ENCODE measurements at places on chromosomes 5 and 9. TPM values are rescaled to one million over a fixed set of nuclear protein-coding genes. Genes with fewer than 3 reads are reported as not detected.
A peak's percentile ranks its signal among the peaks of the same experiment; 100 is the strongest.

DNA sequence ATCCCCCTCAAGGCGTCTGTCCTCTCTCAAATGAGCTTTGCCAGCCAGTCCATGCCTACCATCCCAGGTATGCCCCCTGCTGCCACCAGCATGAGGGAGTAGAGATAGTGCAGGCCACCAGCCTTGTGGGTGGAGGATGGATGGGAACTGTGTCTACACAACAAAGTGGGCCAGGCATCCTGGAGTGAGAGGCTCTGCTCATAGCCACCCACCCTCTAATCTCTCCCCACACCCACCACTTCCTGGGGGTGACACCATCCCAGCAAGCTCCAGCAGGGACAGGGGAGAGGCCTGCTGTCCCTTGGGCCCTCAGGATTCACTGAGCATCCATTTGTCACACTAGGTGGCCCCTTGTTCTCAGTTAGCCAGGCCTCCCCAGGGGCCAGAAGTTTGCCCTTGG, 25.5 kb upstream of the FOXI1 start:
- no peak for DNase-seq

DNA sequence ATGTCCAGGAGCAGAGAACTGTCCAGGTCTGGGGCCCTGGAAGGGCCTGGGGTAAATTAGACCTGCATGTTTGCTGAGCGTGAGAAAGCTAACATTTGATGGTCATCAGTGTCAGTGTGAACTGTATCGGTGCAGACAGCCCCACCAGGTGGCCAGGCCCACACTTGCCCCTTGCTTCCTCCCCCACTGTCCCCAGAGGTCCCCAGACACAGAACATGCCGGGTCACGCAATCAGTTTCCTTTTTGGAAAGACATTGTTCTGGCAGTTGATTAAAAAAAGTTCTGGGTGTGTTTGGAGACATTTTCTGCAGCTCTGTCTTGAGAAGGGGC, 1.5 kb downstream of the NKD2 start:
- no peak for DNase-seq

DNA sequence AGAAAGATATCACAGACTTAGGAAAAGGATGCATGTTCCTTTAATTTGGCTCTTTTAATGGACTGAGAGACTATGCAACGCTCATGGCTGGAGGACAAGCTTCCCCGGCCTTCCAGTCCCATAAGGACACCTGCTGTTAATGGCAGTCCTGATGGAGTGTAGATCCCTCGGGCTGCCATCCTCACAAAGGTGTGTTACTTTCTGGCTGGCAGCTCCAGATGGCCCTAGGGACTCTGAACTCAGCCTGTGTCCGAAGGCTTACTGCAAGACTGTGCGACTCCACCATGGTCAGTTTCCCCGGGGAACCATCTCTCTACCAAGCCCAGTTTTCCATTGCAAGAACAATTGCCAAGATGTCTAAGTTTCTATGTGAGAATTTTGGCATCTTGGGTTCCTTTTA, 25.5 kb upstream of the KCNIP1 start:
- no peak for DNase-seq

- DNase-seq = no peak
Observed at GRCh38 chr5:83343299-83343698, 128.2 kb upstream of the VCAN start.

Gene APBA1
- total RNA-seq = 7.8 TPM

DNA sequence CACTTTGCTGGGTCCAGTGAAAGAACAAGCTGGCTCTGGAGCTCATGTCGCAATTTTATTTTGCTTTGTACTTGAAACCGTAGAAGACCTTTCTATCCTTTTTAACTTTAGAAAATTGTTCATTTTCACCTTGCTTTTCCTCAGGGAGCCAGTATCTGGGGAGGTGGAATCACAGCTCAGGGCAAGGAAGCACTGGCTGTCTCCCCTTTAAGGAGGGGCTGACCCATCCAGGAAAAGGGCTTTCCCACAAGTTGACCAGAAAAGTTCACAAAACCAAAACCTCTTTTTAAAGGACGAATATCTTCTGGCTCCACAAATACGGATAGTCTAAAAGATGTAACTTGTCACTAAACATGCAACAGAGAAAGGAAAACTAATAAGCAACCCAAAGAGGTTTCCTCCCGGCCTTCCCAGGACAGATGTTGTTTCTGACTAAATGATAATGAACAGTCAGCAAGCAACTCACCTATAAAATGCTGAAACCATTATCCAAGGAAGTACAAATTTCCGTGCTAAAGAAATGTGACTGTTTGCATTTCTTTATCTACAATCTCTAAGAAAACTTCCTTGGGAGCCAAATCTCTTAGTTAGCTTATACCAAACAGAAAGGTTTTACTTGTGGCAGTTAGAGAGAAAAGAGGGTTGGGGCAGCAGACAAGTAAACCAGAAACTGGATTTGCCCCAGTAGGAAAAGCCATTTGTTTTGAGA, 278.2 kb downstream of the PLK2 start:
- no peak for DNase-seq

- no peak for DNase-seq
Observed at GRCh38 chr5:122915717-122916461, 70.5 kb downstream of the SNX24 start.

- DNase-seq = no peak
Observed at GRCh38 chr5:102617191-102618187, 118.7 kb upstream of the SLCO6A1 start.

DNA sequence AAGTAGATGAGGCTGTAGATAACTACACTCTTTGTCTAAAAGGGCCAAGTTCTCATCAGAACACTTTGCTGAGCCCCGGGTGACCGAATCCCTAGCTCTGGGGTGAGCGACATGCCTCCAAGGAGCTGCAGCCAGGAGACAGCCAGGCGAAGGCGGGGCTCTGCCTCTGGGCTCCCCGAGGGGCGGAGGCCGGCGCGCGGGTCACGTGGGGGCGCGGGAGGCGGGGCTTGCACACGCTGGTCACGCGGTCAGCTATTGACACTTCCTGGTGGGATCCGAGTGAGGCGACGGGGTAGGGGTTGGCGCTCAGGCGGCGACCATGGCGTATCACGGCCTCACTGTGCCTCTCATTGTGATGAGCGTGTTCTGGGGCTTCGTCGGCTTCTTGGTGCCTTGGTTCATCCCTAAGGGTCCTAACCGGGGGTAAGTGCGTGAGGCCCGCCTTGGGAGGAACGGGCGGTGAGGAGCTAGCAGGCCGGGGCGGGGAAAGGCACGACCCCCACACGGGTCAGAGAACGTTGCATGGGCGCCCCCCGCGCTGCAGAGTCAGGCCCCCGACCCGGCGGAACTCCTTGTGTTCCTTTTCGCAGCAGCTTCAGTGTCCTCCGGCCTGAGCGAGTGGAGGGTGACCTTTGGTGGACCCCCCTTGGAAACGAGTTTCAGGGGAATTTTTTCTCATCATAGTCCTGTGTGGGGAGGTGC, at the start of gene ATP6V0E1:
ATP6V0E1 (plus strand) TSS at position 230 of the 702 bp plus-strand sequence; CDS start at position 320, 90 bp downstream.
- DNase-seq = peak; percentile 97

GRCh38 chr5:157514974-157515373, 55.0 kb downstream of the NIPAL4 start:
- no peak for DNase-seq

DNA sequence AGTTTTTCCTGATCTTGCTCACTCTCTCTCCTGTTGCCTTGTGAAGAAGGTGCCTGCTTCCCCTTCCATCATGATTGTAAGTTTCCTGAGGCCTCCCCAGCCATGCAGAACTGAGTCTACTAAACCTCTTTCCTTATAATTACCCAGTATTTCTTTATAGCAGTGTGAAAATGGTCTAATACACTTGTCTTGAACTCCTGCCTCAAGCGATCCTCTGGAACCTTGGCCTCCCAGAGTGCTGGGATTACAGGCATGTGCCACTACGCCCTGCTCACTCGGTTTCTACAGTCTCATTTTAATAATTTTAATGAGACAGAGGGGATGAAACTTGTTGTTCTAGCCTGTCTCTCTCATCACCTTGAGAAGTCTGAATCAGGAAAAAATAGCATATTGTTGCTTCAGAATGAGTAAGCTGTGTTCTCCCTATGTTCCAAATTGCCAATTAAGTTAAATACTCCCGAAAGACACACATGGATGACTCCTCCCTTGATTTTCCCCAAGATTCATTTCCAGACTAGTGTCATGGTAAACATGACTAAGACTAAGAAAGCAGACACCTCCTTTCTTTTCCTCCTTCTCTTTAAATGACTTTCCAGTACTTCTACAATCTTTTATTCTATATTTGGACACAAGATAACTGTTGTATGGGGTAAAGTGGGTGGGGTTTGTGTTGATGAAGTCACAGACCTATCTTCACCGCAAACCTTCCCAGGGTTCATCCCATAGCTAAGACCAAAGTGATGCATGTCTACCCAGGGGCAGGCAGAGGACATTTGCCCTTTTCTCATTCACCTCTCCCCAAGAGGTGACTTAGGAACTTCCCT, 7.8 kb upstream of the DNAJC18 start:
- DNase-seq = no peak

Gene TPM2
- 523 TPM for total RNA-seq

DNA sequence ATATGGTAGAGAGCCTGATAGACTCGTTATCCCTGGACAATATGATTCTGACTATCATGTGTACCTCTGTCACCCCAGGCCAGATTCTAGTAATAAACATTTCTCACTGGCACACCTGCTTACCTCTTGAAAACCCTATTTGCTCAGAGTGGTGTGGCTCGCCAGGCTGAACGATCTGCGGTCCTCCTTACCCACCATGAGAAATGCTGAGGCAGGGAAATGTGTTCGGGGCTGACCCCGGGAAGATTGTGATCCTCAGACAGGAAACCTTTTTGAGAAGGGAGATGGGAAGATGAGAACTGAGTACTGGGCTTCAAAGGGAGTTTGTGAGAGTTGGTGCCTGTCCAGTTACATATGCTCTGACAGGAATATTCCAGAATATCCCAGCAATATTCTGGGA, 10.7 kb upstream of the PRXL2C start:
- DNase-seq = no peak

- DNase-seq = no peak
Observed at GRCh38 chr5:192970-193831, 1.9 kb downstream of the LRRC14B start.

DNA sequence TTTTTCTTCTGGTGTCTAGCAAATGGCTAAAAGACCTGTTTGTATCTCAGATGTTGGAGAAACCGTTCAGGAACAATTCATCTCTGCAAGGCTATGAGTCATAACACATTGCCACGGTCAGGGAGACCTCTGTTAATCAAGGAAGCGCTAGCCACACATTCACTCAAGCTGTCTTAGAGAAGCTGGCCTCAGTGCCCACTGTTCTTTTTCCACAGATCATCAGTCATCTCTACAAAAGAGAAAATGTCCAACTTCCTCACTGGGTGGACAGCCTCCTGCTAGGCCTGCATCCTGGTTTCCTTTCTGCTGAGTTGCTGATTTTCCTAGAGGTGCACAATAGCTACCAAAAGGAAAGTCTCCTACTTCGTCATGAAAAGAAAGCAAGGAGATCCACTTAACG, 360.5 kb downstream of the BNC2 start:
- no peak for DNase-seq

- no peak for DNase-seq
Observed at GRCh38 chr9:93593144-93593658, 16.8 kb downstream of the PHF2 start.

DNA sequence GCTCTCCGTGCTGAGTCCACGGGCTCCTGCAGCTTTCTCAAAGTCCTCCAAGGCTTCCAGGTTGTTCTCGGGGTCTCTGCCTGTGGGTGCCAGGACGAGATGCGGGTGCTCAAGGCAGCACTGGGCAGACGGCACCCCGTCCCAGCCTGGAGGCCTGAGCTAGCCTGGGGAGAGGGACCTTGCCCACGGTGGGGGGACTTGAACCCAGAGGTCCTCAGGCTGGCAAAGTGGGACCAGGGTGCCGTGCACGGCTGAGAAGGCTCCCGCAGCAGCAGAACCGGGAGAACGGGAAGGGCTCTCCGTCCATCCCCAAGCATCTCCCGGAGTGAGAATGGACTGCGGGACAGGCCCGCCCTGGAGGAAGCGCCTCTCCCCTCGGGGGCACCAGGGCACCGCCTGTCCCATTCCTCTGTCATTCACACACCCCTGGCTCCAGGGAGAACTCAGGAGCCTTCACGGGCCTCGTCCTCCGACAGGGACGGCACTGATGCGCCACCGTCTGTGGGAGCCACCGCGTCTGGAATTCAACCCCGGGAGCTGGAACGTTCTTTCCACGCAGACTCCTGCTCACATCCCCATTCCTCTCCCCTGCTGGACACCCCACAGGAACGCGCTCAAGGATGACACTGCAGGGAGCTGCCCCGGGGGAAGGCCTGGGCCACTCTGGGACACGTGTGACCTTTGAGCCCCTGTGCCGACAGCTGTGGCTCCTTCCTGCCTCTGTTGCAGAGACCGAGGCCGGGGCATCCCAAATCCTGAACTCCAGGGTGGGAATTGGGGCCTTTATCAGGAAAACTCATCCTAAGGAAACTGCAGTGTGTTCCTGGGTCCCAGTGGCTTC, 16.3 kb upstream of the OBP2B start:
- DNase-seq = no peak

Gene GABRA1
- total RNA-seq = not detected

DNA sequence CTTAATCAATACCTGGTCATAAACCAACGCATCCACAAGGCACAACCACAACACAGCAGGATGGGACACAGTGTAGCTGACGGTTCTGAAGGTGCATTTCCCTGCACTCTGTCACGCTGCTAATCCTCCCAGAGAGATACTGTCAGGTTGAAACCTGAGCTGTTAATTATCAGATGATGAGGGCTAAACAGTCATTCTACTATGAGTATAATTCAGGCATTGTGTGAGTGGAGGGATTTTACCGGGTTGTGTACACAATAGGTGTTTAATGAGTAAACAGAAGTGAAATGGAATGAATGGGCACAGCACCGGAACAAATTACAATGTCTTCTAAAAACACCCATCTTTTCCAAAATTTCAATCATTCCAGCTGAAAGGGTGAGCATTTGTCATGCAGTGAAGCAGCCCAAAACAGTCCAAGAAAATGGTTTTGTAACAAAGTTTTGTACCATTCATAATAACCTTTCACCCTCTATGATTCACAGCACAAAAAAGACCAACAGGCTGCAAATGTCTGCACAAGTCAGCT, 71.5 kb downstream of the ABCA1 start:
- no peak for DNase-seq

DNA sequence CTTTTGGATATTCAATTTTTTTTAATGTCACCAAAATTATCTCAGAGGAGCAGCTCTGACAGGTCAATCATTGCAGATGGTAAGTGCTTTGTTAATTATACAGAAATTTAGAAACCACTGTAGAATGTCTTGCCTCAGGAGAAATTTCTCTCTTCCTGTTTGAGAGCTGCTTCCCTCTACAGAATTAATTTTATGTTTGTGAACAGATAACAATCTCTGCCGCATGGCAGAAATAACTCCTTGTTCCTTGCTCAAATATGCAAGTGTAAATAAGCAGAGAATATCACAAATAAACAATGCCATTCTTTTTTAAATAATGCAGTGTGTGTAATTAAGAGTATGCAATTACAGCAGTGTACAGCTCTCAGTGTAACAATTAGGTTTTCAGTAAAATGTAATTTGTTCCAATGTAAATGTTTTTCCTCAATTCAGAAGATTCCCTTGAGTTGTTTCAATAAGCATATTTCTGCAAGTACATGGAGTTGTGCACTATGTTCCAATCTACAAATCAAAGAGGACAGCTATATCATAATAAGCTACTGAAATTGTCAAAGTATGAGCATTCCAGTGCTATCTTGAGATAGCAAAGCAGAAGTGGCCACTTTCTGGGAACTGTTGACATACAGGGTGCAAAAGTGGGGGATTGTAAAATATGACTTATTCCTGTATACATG, 1012.8 kb downstream of the MAT2B start:
- no peak for DNase-seq
